ENCODE measurements at places on chromosomes 4 and X. TPM values are rescaled to one million over a fixed set of nuclear protein-coding genes. Genes with fewer than 3 reads are reported as not detected.

SPON2 gene
- total RNA-seq = 4.0 TPM

DNA sequence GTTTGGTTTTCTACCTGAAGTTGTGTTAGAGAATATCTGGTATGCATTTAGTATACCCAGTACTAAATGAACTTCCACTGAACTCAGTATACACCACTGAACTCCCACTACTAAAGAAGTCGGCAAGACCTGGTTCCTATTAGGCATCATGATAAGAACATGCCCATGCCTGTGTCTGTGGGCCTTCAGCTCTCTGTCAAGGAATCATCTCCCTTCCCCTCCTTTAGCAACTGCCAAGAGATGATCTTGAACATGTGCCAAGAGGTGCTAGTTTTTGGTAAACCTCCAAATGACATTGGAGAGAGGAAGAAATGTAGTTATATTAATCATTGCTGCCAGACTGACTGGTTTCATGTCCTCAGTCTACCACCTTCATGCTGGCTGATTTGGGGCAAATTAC lies 113.2 kb downstream of the ATP10D start:
- no peak for DNase-seq

DUSP21 gene
- total RNA-seq = not detected

- no peak for DNase-seq
Measured at GRCh38 chr4:140706276-140706625, 49.9 kb downstream of the TBC1D9 start.

GRCh38 chrX:103585411-103586313 lies at the start of gene TCEAL4:
TCEAL4 (plus strand) TSS chrX:103585515; CDS start chrX:103586676, 1,161 bp downstream.
- no peak for DNase-seq

DNA sequence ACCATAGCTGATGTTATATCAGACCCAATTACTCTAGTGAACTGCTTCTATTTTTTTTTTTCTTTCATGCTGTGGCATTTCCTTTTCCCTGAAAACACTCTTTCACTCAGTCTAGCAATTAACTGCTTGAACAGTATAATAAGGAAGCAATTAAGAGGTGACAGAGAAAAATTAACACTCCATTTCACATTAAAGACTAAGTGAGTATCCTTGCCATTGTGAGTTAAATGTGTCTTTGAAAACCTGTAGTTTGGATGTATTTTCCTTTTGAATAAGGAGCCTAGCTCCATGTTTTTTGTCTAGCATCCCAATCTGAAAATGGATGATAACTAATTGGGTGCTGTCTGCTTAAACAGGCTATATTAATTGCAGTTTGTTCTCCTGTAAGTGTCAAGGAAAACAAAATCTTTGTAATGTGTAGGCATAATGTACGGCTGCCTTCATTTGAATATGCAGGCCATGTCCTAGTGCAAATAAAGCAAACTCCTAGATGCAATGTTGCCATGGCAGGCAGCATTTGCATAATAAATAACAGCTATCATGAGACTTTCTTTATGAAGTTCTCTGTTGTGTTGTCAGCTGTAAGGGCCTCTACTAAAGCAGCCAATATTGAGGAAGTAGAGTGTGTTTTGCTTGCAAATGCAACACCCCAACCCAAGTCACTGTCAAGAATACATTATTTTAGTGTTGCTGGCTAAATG lies 416.7 kb downstream of the ZIC3 start:
- DNase-seq = no peak

- no peak for DNase-seq
Measured at GRCh38 chr4:97027728-97028410, 1115.4 kb downstream of the STPG2 start.

CPZ gene
- not detected for total RNA-seq

GRCh38 chrX:128396601-128397000 lies 344.4 kb upstream of the ACTRT1 start:
- no peak for DNase-seq

DNA sequence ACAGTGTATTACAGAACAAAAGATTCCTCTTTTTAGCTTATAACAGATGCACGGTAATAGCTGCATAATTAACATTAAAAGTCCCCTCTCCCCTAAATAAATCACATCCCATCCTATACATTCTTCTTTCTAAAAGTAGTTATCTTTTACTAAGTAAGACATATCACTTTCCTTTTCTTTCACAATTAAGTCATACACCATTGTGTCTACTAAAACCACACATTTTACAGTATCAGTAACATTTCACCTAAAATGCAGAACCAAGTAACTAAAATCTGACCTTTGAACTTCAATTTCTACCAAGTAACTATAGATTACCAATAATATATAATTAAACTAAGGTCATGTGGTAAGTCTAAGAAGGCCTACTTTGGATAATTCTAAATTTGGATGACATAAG lies 14.2 kb downstream of the DHX15 start:
- DNase-seq = no peak

ARHGAP36 gene
- under 0.01 TPM for total RNA-seq

DNA sequence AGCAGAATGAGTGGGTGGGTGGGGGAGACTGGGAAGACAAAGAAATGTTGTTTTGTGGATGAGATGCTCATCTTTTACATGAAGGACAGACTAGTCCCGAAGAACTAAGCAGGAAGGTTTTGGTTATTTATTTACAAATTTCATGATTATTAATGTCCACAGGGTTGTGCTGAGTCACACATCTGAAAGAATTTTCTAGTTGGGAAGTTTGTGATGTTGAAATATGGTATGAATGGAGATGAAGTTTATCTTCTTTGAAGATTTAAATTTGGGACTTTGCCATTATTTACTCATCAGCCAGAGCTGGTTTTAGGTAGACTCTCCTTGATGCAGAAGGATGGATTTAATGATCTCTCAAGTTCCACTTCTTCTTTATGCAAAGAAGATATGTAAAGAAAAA lies 75.5 kb downstream of the MOSPD2 start:
- DNase-seq = no peak

Measured in hematopoietic multipotent progenitor cell (in vitro differentiated cells).